NCI-H446 (cell line): ENCODE measurements at places on chromosomes 12 and 14.

- no peak for DNase-seq
Measured at GRCh38 chr12:15389561-15389960, 67.3 kb downstream of the PTPRO start.

DNA sequence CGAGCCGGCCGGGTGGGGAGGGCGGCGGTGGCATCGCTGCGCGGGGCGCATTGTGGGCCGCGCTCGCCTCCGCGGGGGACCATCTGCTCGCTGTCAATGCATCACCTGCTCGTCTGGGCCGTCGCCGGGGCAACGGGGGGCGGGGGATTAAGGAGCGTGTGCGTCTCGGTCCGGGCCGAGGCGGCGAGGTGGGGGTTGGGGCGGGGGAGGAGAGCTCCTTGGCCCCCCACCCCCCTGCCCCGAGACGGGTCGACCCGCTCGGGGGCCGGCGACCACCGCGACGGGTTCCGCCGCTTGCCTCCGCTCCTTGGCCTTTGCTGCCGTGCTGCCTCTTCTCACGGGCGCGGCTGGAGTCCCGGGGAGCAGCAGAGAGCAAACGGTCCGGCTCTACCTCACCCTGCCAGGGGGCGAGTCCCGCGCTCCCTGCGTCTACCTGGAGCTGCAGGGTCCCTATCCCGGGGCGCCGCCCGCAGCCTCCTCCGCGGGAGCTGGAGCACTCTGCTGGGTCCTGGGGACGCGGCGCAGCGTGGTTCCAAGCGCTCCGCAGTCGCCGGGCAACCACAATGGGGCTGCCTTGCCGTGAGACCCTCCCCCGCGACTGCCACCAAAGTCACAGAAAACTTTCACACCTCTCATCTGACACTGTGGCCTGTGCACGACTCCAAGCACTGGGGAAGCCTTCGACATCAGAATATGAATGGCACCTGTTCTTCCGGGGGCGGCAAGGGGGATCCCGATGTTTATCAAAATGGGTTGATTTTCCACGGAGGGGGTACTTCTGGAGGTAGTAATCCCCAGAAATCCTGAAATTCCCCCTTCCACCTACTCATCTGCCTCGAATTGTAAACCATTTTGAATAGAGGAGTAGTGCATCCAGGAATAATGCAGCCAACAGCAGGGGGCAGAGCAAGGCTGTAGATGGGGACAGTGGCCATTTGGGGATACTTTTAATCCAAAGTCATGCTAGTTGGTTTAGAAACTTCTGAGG, at the start of gene C12orf42:
Gene C12orf42 (minus strand): TSS at position 500 of the 988 bp plus-strand sequence. CDS start 17,542 bp downstream, outside the sequence.
- no peak for DNase-seq

GRCh38 chr12:92556637-92557421, 146.0 kb upstream of the PLEKHG7 start:
- DNase-seq: no peak

GRCh38 chr12:25131270-25131669, 63.7 kb downstream of the DNAI7 start:
- DNase-seq: no peak

GRCh38 chr14:75626863-75627262, 33.8 kb downstream of the ERG28 start:
- DNase-seq: no peak

- no peak for DNase-seq
Measured at GRCh38 chr12:12645485-12645884, 33.8 kb downstream of the CREBL2 start.

GRCh38 chr14:104001003-104001402, 58.7 kb upstream of the RD3L start:
- no peak for DNase-seq

DNA sequence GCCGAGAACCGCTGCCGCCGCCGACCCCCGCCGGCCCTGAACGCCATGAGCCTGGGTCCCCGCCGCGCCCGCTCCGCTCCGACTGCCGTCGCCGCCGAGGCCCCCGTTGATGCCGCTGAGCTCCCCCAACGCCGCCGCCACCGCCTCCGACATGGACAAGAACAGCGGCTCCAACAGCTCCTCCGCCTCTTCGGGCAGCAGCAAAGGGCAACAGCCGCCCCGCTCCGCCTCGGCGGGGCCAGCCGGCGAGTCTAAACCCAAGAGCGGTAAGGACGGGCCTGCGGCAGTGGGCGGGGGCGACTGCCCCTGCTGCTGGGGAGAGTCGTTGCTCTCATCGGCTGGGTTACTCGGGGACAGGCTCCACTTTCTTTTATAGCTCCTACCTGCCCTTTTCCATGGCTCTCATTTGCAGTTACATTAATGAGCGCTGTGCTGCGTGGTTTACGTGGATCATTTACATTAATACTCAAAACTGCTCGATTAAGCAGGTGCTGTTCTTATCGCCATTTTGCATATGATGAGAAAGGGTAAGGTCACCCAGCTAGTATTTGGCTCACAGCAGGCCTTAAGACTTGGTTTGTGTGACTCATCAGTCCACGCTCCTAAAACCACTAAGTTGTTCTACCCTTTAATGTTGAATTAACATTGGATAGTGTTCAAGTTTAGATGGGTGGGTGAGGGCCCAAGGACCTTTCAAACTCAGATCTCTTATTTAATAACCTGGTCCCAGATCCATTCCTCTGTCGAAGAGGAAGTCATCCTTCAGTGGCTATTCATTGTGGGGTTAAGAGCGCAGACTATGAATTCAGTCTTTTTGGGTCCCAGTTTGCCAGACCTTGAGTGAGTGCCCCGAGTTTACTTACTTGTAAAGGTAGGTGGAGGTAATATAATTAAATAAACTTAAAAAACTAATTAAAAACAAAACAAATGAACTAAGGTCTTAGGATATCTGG, 823 bp downstream of the RNF10 start:
- no peak for DNase-seq

- DNase-seq: no peak
Measured at GRCh38 chr12:2413999-2414792, 361.4 kb downstream of the CACNA1C start.

DNA sequence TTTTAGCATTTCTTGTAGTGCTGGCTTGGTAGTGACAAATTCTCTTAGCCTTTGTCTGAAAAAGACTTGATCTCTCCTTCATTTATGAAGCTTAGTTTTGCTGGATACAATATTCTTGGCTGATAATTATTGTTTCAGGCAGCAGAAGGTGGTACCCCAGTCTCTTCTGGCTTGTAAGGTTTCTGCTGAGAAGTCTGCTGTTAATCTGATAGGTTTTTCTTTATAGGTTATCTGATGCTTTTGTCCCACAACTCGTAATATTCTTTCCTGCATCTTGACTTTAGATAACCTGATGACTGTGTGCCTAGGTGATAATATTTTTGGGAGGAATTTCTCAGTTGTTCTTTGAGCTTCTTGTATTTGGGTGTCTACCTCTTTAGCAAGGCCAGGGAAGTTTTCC, 41.2 kb downstream of the AEBP2 start:
- no peak for DNase-seq

DNA sequence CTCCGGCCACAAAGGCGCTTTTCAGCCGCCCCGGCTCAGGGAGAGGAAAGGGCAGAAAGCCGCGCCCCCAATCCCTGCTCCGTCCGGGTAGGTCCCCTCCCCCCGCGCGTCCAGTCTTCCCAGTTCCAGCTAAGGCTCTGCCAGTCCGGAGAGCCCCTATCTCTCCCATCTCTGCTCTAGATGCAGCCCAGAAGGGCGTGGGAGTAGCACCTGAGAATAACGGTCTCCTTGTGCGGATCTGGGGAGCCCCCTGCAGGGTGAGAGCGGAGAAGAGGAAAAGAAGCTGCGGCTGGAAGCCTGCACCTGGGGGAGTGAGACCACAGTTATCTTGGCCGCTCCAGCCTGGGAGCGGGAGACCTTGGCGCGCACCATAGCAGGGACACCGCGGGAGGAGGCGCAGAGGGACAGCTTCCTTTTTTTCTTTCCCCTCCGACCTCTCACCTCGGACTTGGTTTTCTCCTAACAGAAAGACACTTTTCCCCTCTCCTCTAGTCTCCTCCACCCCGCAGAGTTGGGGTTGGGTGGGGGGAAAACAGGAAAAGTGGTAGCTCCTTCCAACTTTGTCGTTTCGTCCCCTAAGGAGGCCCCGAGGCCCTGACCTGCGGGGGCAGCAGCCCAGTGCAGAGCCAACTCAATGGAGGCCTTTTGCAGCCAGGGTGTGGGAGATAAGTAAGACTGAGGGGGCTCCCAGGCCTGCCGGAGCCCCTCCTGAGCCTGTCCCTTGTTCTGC, 2.4 kb downstream of the DHH start:
- DNase-seq: no peak

GRCh38 chr14:68191567-68192321, 372.2 kb downstream of the RAD51B start:
- DNase-seq: no peak

GRCh38 chr12:51533799-51534198, 57.2 kb upstream of the SCN8A start:
- peak; percentile 45 for DNase-seq

- DNase-seq: no peak
Measured at GRCh38 chr14:60657456-60658210, 8.4 kb upstream of the SIX1 start.

DNA sequence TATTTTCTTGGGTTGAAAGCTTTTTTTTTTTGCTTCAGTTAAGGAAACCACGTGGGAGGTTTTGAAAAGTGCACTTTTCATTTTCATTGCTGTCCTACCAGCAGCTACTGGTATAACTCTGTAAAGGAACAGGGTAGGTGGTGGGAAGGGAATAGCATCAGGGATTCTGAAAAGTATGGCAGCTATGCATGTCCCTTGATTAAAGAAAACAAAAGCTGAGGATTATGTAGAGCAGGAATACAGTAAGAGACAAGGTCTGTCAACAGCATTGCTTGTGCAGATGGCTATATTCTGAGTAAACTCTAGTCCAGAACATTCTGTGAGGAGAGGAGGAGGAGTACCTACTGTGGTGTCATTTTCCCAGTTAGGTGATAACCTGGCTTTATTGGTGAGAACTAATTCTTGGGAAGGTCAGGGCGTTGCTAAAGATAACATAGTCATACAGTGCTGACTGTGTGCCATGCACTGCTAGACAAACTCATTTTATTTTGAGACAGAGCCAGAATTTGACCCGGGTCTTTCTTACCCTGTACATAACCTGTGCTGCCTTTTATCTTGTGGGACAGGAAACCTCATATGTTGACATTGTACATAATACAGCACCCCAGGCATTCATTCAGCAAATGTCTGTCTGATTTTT, 80.3 kb upstream of the TRAF3 start:
- no peak for DNase-seq
